ENCODE measurements at places on chromosomes 3 and 15. TPM values are rescaled to one million over a fixed set of nuclear protein-coding genes. Genes with fewer than 3 reads are reported as not detected.

PLIN1 gene
- 0.14 TPM for total RNA-seq

PLSCR5 gene
- total RNA-seq: not detected

DNA sequence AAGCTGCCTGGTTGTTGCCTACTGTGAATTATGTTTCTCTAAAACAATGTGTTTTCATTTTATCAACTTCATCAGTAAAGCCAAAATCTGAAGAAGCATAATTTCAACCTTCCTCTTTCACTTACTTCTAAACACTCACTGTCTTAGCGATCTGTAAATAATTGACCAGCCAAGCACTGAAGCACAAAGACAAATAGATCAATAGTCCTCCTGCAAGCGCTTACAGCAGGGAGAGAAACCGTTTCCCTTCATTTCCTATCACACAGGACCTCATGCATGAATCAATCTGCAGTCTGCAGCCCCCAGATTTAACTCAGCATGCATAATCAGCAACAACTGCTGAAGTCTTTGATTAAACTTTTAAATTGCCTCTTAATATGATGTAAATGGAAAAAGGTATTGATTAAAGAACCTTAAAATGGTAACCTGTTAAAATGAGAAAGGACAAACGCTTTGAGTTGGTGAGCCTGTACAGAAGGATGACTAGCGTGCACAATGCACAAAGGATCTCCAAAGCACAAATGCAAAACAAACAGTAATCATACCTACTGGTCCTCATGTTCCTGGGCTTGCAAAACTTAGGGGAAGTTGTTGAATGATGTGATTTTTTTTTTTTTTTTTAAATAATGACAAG lies 370.2 kb upstream of the ZNF385D start:
- DNase-seq: no peak

DNA sequence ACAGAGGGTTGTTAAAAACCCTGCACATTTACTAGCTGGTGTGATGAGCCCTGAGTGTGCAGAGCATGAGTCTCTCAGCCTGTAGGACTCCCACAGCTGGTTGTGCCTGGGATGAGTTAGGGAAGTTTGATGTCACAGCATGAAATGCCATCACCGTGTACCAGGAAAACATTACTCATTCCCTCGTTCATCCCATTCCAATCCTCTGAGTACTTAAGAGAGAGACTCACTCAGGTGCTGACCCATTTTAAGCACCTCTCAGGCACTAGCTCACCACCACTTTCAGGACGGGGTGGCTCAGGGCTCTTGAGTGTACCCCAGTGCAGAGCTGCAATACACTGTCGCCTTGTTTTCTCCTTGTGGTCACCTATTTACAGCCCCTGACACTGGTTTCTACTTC lies 18.7 kb downstream of the MGLL start:
- DNase-seq: peak; percentile 98

GRCh38 chr3:126983653-126984390 lies 907 bp downstream of the PLXNA1 start:
- no peak for DNase-seq
